Neural progenitor cell (in vitro differentiated cells): ENCODE measurements at places on chromosomes 2 and 18. TPM values are rescaled to one million over a fixed set of nuclear protein-coding genes. Genes with fewer than 3 reads are reported as not detected.
A peak's percentile ranks its signal among the peaks of the same experiment; 100 is the strongest.

GRCh38 chr2:46650556-46651001 lies 171.2 kb downstream of the TMEM247 start:
- DNase-seq = peak; percentile 93

DNA sequence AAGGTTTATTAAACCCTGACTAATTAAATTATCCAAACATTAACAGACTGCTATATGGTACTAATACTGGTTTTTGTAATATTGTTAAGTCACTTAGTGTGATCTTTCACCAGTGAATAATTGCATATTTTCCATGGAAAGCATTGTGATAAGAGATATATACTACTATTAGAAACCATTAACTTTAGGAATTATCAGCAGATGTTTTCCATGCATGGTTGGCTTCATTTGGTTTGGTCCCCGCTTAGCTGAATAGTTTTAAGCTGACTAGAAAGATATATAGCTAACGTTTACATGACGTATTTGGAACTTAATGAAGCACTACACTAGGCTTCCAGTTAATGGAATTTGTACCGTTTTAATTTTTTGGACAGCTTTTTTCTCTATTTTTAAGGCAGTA lies 37.9 kb downstream of the LCLAT1 start:
- DNase-seq = no peak

The KYNU gene
- 0.96 TPM in 1 of 2 replicates, not detected in the other for total RNA-seq

GRCh38 chr2:100059638-100060037 lies 82.8 kb downstream of the AFF3 start:
- DNase-seq = no peak

DNA sequence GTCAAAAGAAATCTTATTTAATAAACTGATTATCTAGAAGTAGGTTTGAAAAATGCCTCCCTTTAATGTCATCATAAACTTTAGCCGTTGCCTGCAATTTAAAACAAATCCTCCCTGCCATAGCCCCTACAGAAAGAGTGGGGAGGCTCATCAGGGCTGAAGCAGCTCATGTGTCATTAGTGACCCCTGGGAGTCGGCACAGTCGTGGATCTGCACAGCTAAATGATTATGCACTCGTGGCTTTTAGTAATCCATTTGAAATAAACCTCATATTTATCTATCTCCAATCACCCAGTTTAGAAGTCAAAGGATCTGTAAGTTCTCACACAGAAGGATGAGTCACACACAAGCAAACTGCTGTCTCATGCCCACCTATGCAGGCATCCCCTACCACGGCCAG lies 277.3 kb downstream of the SS18 start:
- DNase-seq = no peak

The BMP10 gene
- not detected in 2 replicates for total RNA-seq

The KLHL41 gene
- total RNA-seq = 0.06 and 0.31 TPM in 2 replicates

The STARD6 gene
- not detected in 2 replicates for total RNA-seq

DNA sequence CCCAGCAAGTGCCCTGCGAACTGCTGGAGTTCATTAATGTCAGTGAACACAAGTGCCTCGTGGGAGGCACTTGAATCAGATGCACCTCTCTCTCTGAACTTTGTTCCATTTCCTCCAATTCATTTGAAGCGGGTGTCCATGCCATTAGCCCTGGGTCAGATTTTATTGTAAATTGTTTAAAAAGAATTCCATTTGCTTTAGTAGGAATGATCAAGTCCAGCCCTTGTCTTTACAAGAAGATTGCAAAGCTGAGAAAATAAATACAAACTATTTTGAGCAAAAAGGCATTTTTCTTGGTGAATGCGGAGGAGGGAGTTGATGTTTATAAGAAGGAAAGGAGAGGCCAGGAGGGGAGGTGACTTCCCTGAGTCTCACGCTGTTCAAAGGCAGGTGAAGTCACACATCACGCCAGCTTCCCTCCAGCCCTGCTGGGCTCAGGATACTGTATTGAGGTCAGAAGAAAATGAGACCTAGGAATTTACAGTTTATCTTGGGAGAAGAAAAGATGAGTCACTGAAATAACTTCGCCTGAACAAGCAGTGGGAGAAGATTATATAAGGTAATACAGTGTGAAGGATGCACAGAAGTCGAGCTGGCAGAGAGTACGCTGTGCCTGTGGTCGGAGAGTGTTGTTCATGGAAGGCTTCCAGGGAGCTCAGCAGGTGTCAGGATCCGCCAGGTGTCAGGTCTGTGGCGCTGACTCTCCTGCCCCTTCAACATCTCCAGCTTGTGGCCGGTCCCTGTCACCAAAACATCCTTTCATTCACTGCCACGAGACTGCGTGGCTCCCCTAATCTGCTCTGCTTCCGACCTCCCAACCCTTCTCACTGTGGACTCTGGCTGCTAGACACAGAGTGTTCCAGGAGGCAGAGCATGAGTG lies 36.5 kb downstream of the EFR3B start:
- no peak for DNase-seq
